GM13977 (cell line): ENCODE measurements at places on chromosomes 1 and 21.

- no peak for DNase-seq
These were observed 62.3 kb downstream of the S1PR1 start for GRCh38 chr1:101299141-101299540.

DNA sequence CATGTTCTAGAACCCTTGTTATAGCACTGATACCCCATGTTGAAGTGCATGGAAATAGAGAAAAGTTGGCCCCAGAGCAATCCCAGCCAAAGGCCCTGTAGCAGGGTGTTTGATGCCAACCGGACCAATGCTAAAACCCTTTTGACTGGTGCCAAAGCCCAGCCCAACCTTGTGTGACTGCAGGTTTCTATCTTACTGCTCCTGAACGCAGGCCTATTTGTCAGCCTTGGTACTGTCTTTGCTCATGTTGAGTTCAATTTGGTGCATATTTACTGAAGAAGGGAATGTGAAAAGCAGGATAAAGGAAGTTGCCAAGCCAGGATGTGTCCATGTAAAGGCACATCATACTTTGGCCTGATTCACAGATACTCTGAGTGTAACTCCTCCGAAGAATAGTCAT, 51.7 kb upstream of the NFASC start:
- no peak for DNase-seq

DNA sequence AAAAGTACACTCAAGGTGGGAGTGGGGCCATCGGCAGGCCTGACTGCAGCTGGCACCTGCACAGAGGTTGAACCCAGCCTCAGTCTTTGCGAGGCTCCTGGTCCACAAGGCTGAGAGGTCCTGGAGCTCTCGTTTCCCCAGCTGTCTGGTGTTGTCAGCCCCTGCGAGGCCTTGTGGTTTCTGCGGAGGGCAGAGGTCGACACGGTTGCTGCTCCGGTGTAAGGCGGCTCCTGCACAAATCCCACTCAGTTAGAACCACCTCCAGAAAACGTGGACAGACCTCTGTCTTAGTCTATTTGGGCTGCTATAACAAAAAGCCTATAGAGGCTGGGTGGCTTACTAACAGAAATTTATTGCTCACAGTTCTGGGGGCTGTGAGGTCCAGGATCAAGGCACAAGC, 5.8 kb downstream of the KIAA1614 start:
- DNase-seq = no peak

DNA sequence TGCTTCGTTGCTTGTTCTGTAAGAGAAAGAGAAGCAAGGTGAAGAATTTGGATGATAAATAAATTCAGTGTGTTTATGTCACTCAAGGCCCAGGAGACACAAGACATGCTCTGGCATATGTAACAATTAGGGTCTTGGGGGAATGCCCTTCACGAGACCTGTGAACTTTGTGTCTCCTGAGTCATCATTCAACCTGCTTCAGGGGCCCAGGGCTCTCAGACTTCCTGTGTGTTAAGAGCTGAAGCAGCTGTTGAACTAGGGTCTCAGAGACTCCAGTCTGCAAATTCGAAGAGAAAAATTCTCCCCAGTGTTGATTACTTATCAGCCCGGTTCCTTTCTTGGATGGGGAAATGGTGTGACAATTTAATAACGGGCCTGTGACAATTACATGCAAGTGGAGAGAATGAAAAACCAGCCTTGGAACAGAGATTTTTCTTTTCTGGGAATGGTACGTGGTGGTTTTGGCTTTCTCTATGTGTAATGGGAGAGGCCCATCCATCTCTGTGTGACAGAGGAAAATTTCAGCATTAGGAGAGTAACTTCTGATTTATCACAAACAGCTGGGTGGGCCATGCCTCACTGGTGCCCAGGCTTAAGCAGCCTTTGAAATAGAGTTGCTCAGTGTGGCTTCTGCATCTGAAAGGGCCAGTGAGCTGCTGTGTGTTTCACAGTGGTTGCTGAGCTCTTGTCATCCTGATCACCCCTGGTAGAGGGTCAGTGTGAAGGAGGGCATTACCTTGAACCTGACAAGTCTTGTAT, 22.4 kb downstream of the HUNK start:
- DNase-seq = no peak

GRCh38 chr1:211684791-211685190, 9.4 kb upstream of the NEK2 start:
- no peak for DNase-seq

DNA sequence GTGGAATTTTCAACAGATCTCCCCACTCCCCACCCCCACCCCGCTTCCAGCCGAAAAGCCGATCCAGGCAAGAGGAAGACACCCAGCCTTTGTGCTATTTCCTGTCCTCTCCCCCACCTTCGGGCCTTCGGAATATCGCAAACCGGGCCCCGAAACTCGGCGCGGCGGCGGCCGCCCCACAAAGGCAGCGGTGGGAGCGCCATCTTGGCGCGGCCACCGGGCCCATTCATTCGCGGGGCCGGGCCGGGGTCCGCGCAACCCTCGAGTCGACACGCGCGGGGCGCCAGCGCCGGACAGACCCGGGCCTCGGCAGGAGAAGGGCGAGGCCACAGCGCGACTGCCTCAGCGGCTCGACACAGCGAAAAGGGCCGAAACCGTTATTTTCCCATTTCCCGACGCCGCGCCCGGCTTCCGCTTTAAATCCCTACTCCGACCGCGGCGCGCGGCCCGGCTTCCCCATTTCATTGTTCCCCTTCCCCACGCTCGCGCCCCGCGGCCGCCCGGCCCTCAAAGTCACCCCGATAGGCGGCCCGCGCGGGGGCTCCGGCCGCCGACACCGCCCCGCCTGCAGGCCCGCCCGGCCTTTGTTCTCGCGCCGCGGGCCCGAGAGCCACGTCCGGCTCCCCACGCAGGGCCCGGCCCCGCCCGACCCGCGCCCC, 911 bp downstream of the GNB1 start:
- peak; percentile 84 for DNase-seq

DNA sequence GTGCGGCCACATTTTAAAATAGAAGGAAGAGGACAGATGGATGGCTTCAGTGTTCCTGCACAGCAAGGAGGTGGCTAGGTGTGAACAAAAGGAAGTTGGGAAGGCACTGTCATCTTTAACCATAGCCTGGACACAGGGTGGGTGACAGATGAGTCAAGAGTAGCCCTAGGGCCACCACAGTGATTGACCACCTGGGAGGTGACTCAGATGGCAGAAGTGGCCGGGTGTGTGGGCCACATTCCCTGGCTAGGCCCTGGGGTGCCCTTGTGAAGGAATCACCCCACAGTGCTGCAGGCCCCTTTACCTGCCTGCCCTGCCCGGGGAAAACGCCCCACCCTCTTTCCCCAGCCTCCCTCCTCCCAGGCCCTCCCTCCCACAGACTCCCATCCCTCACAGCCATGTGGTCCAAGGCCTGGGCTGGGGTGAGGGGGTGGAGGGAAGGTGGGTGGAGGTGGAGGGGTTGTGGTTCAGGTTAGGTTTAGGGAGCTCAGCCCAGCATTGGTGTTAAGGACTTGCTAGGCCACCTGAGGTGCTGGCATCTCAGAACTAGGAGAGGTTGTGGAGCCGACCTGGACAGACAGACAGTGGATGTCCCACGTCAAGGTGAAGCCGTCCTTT, 59.1 kb downstream of the SPSB1 start:
- no peak for DNase-seq
